ENCODE measurements at places on chromosomes 1 and 21. TPM values are rescaled to one million over a fixed set of nuclear protein-coding genes. Genes with fewer than 3 reads are reported as not detected.

The CFAP141 gene
- total RNA-seq: not detected

DNA sequence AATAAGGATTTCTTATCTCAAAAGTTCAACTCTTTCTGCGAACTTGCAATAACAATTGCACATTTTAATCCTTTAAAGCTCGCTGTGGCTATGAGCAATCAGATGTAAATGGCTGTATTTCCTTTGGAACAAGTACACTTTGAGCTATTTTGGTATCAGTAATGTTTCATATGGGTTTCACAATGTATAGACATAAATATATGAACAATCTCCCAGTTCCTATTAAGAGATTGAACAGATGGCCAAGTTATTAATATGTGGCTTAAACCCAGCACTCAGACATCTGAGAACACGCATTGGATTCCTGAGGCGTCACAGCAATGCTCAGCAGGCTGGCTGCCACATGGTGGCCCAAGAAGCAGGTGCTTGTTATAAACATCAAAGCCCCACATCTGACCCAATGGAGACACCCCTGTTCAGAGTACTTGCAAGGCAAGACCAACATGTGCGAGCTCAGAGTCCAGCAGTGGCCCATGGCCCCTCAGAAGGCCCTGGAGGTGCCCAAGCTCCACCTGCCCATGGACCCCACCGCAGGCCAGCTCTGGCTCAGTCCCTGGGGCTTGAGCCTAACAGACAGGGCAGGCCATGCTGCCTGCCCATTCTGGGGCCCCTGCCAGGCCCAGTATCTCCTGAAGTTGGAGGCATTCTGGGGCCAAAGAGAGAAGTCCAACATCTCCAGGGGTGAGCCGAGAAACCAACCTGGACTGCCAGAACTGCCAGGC lies 23.7 kb downstream of the PSMG1 start:
- no peaks in the 10 kb centered on the region for H3K4me1 ChIP-seq
- no peak overlapping the region for H3K4me3 ChIP-seq
- H3K27me3 ChIP-seq: no peaks in the 10 kb centered on the region
- H3K27ac ChIP-seq: no peak overlapping the region
- no peaks in the 10 kb centered on the region for H3K36me3 ChIP-seq

DNA sequence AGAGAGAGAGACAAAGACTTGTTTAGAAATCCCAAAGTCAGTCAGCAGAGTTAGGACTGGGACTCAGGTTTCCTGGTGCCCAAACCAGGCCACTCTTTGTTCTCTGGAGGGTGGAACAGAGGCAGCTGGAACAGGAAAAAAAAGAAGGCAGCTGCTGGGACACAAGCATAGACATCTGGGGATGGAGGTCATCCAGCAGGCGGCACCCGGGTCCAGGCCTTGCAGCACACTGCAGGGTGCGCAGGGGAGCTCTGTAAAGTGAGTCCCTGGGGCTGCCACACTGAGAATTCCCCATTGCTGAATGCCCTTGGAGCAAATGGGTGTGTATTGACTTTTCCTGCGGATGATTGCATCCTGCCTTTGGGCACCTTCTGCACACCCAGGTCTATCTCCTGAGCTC lies 222.9 kb upstream of the CSF3R start:
- no peak for DNase-seq
- H3K36me3 ChIP-seq: no peaks in the 10 kb centered on the region
- no peak overlapping the region for H3K27ac ChIP-seq
- no peak overlapping the region for H3K4me3 ChIP-seq
- no peaks in the 10 kb centered on the region for H3K4me1 ChIP-seq
- no peaks in the 10 kb centered on the region for H3K27me3 ChIP-seq

DNA sequence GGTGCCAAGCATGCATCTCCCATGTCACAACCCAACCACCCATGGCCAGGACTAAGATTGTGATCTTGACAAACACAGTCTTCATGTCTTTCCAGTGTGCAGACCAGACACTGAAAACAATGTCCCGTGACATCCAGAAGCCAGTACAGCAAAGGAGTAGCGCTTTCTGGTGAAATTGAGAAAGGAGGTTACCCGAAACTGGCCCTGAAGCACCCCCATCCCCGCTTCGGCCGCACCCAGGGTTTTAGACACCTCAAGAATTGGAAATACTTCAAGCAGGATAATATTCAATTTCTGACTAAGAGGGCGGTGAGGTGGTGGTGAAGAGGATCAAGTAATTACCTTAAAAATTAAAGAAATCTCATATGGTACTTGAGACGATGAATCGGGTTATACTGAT lies 10.6 kb upstream of the S100A8 start:
- no peak for DNase-seq
- no peak overlapping the region for H3K4me3 ChIP-seq
- H3K27me3 ChIP-seq: no peaks in the 10 kb centered on the region
- no peaks in the 10 kb centered on the region for H3K36me3 ChIP-seq

DNA sequence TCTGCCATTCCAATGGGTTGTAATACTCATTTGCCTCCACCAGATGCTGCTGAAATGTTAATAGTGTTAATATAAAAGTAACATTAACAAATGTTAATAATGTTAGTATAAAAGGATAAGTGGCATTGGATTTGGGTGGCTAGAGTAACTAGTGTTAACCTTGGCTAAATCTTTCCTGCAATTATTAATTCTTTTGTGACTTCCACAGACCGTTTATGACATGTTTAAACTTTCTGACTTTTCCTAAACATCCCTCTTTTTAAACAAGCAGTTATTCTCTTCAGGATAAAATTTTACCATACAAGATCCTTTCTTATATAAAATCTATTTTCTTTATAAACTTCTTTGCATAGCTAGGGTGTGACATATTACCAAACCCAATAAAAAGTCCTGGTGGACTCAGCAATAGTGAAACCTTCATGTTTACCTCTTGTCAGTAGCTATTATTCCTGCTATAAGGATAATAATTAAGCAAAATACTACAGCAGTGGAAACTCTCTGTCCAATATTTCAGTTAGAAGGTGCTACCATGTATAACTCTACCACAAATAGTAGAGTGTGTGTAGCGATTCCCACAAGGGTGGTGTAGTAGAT lies 41.5 kb downstream of the CCDC30 start:
- H3K27me3 ChIP-seq: no peaks in the 10 kb centered on the region
- H3K36me3 ChIP-seq: no peaks in the 10 kb centered on the region

Measured in CD4-positive, alpha-beta memory T cell (primary cell).